Activated CD8-positive, alpha-beta memory T cell treated with anti-CD3 and anti-CD28 coated beads for 48 hours (primary cell): ENCODE measurements at places on chromosomes 13 and 19.

DNA sequence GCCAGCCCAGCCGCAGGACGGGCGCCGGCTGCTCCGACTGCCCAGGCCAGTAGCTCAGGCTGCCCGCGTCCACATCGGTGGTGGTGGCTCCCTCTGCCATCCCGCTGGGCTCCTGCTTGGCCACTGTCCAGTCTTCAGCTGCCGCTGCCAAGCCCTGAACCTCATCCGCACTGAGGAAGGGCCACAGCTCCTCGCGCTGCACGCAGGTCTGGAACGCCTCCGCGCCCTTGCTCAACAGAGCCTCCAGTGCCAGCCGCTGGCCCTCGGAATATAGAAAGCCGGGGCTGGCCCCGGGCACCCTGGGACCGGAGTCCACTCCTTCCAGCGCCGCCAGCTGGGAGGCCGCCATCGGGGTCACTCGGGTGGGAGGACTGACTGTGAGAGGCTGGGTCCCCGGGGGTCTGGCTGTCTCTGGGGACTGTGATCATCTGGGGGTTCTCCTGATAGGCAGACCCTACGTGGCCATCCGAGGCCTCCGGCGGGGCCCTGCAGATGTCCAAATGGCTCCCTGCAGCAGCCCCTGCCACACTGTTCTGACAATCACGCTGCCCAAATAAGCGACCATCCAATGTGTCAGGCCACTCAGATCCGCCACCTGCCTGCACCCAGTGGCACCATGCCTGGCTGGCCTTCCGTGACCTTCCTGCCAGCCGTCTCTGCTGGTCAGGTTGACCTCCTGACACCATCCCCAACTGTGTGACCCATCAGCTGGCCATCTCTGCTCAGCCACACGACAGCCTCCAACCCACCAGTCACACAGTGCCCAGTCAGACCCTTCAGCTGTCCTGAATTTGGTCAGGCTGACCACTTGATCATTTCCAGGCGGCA is 1.6 kb downstream of the FAM83E start:
- no peak for DNase-seq

DNA sequence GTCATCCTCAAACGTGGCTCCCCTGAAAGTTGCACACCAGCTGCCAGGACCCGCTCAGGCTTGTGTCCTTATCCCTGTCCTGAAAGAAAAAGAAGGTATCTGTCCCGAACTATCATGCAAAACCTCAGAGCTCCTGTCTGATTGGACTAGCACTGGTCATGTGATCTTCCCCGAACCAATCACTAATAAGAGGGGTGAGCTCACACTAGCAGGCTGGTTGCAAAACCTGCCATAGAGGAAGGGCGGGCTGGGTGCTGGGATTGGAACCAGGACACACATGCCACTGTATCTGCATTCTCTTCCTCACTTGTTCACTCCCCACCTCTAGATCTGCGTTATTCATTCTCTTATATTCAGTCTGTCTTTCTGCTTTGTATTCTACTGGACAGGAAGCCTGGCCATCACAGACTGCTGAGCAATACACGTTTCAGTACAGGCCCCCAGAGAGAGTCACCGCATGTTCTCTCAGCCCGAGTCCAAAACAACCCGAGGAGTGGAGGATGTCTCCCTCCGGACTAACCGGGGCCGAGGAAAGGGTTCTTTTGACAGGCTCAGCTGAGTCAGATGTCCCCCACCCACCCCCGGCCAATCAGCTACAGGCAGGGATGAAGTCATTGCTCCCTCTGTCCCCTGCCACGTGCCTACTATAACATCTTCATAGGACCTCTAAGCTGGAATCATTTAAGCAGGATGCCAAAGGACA is 97.7 kb downstream of the SIPA1L3 start:
- DNase-seq: no peak

- no peak for DNase-seq
Measured at GRCh38 chr19:35363711-35364425, 5.6 kb downstream of the FFAR3 start.

GRCh38 chr19:42261763-42262162 is 6.8 kb upstream of the ERF start:
- no peak for DNase-seq

DNA sequence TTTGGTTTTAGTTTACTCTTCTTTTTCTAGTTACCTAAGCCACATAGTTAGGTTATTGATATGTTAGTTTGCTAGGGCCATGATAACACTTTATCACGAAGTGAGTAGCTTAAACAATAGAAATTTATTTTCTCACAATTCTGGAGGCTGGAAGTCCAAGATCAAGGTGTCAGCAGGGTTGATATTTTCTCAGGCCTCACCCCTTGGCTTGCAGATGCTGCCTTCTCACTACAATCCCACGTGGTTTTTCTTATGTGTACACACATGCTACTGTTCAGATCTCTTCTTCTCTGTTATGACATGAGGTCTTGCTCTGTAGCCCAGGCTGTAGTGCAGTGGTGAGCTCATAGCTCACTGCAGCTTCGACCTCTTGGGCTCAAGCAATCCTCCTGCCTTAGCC is 7.8 kb upstream of the URI1 start:
- DNase-seq: no peak

GRCh38 chr13:18952225-18953016 is 229.2 kb downstream of the TUBA3C start:
- no peak for DNase-seq

GRCh38 chr19:16370641-16371391 is 46.2 kb downstream of the KLF2 start:
- DNase-seq: no peak

DNA sequence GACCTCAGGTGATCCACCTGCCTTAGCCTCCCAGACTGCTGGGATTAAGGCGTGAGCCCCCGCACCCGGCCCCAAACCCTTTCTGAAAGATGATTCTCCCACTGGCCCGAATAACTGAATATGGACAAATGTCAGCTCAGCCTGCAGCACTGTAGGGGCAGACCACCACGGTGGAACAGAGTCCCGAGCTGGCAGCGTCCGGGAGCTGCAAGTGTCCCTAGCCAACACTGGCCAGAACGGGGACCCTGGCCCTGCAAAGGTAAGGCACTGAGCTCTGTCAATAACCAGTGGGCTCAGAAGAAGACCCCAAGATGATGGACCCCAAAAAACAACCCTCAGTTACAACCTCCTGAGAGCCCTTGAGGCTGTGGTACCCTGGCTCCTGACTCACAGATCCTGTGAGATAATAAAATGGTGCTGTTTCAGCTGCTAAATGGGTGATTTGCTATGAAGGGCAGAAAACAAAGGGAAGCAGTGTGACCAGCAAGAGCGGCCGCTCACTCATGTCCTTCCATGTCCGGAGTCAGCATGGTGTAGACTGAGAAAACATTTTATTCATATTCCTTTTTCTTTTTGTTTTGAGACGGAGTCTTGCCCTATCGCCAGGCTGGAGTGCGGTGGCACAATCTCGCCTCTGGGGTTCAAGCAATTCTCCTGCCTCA is 1.6 kb downstream of the LSM7 start:
- no peak for DNase-seq

GRCh38 chr19:6800991-6801484 is 28.5 kb downstream of the VAV1 start:
- no peak for DNase-seq

GRCh38 chr19:44643605-44644401 is at the start of gene PVR:
Gene PVR (plus strand): TSS chr19:44643910. CDS start chr19:44644097, 187 bp downstream.
- peak; percentile 35 for DNase-seq

- no peak for DNase-seq
Measured at GRCh38 chr13:22144806-22145205, 473.9 kb downstream of the FGF9 start.

- no peak for DNase-seq
Measured at GRCh38 chr13:101567841-101568240, 115.4 kb downstream of the ITGBL1 start.

GRCh38 chr19:38706792-38707511 is 37.3 kb downstream of the CAPN12 start:
- DNase-seq: no peak

DNA sequence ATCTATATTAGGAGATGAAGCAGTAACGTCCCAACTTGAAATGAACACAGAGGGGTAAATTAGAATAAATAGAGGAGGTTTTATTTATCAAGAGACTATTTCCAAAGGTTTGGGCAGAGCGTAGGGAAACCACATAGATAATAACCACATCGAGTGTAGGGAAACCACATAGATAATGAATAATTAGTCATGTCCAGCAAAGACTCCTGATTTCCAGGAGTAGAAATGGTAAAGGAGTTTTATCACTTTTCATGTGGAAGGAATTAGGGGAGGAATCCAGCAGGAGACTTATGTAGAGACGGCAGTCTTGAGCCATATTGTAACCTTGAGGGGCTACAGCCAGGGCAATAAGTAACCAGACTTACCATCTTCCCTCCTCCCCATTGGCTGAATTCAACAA is 136.3 kb upstream of the CSNK1A1L start:
- DNase-seq: no peak

DNA sequence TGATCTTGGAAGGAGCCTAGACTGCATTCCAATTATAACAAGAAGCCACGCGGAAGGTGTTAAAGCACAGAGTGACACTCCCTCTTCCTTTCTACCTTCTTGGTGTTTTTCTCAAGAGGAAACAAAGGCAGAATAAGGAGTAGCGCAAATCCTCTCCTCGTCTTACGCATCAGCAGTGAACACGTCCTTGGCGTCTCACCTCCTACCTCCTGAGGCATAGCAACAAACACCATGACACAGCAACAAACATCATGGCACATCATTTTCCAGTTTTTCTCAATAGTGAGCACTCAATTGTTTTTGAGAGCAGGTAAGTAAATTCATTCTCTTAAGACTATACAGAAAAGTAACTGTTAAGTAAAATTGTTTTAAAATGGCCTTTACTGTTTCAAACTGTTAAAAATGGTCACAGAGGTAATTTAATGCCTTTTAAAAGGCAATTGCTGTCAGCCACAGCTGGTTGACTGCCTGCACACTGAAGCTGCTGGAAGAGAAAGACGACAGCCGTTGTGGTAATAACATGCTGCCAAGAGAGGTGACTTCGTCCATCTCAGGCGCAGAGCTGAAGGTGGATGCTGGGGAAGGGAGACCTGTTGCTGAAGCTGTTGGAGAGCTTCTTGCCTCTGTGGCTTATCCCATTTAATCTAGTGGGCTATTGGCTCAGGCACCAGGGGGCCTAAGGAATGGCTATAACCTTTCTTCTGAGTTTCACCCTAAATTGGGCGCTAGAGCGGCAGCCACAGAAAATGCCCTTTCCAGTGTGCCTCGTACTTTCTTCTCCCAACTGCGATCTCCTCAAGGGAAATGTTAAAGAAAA is 703.7 kb downstream of the UQCRFS1 start:
- no peak for DNase-seq

GRCh38 chr13:51525567-51526167 is 58.6 kb upstream of the WDFY2 start:
- DNase-seq: no peak

- no peak for DNase-seq
Measured at GRCh38 chr13:24087605-24088225, 72.8 kb upstream of the SPATA13 start.

DNA sequence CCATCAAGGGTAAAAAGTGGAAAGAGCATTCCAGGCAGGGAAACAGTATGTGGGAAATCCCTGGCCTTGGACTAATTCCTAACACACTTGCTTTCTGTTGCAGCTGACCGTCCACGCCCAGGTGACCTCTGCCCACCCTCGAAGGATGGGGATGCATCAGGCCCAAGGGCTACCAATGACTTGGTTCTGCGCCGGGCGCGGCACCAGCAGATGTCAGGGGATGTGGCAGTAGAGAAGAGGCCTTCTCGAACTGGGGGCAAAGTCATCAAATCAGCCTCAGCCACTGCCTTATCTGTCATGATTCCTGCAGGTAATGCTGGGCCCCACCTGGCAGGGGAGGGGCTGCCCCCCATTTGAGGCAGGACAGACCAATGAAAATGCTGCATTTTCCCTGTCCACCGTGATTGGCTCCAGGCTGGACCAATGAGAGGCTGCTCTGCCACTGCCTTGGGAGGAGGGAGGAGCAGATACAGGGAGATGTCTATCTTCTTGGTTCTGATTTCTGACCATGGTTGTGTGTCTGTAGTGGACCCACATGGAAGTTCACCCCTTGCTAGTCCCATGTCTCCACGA is 12.6 kb downstream of the DNASE2 start:
- DNase-seq: no peak

GRCh38 chr19:15114153-15114540 is 6.9 kb downstream of the SYDE1 start:
- no peak for DNase-seq

DNA sequence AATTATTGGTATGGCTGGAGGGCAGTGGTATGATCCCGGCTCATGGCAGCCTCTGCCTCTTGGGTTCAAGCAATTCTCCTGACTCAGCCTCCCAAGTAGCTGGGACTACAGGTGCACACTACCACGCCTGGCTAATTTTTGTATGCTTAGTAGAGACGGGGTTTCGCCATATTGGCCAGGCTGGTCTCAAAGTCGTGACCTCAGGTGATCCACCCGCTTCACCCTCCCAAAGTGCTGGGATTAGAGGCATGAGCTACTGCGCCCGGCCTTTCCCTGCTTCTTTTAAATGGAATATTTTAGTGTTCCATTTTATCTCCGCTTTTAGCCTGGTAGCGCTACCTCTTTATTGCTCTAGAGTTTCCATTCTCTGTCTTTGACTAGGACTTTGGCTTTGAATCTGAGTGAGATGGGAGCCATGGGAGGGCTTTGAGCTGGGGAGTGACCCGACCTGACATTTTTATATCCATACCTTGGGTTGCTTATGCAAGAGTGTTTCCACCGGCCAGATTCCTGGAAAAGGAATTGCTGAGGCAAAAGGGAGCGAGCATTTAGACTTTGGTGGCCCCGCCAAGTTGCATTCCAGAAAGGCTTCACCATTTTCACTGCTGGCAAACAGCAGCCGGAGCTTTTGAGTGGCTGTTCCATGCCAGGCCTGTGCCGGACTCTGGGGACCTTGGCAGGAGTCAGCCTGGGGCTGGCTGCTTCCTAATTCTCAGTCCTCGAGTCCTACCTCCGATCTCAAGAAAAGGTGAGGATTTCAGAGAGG is 22.9 kb downstream of the BICRA start:
- DNase-seq: no peak

DNA sequence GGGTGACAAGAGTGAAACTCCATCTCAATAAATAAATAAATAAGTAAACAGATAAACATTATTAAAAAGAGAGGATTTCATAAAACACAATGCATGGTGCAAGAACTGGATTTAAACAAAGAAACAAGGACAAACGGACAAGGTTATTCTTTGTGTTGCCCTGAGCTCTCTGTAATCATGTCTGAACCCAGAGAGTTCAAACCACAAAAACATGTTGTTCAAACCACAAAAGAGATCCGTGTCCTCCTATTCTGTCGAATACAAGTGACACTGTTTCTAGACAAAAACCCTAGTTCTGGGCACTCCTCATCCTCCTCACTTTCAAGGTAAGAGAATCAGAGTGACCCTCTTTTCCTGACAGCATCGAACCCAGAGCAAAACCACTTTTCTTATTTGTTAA is 4.6 kb upstream of the TPRX2 start:
- DNase-seq: no peak
